Pulmonary artery endothelial cell (primary cell): ENCODE measurements at places on chromosomes 2 and 18. TPM values are rescaled to one million over a fixed set of nuclear protein-coding genes. Genes with fewer than 3 reads are reported as not detected.

GRCh38 chr2:50263728-50264127 is 768.2 kb downstream of the NRXN1 start:
- DNase-seq: no peak

The SFT2D3 gene
- 2.5 and 4.8 TPM in 2 replicates for total RNA-seq

GRCh38 chr2:25177211-25177611 is 8.8 kb upstream of the POMC start:
- no peak for DNase-seq

DNA sequence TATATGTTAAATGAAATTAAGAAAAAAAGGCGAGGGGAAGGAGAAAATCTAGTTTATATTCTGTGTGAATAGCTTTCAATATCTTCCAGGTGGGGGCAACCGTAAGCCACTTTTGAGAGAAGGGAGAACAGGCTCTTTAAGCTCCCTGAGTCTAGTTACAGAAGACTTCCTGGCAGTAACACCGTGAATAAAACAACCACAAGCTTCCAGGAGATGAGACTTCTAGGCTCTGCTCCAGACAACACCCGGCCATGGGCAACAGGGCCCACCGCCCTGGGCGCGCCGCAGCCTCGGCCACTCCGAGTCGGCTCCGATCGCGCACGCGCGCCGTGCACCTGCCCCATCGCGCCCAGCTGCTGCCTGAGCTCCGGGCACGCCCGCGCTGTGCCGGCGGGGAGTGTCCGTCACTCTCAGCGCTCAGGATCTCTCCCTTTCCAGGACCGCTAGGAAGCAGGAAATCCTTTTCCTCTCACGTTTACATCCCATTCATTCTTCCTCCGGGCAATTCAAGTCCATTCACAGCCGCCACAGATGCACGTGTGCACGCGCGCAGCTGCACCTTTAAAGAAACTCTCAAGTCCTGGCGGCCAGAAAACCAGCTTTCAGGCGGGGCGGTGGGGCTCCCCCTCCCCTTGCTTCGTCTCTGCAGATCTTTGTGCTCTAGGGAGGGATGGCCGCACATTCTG is 19.4 kb upstream of the PAX3 start:
- peak; percentile 40 for DNase-seq

- DNase-seq: no peak
These were observed 505.4 kb downstream of the PLCL1 start for GRCh38 chr2:198309673-198310280.

DNA sequence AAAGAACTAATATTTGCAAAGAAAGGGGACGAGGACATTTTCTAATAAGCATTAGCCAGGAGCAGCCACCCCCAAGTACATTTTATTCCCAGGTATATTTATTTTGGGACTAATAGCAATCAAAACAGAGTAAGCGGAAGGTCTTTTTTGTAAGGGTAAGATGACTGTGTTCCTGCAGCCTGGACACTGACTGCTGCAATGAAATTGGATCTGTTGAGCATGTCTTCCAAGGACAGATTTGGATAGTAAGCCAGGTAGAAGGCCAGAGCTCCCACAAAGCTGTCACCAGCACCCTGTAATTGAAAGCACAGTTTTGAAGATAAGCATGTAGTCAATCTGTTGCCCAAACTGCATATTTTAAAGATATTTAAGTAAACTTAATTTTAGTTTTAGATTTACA is 10.0 kb downstream of the MRPL33 start:
- no peak for DNase-seq

DNA sequence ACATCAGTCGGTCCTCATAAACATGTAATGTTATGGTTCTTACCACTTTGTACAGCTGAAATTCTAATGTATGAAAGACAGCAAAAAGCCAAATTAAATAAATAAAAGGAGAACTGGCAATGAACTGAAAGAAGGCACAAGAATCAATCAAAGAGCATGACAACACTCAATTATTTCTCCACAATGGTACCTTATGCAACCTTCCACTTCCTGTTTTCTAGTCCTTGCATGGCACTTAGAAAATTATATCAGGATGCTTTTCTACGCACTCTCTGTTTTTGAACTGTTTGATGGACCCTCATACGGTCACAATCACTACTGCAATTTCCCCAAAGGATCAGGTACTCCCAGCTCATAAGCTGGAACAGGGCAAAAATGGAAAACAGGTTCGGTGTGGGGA is 81.6 kb downstream of the EPB41L3 start:
- DNase-seq: no peak

- DNase-seq: no peak
These were observed 441.4 kb downstream of the DCDC2C start for GRCh38 chr2:4144731-4145130.

The UGT1A6 gene
- not detected in 2 replicates for total RNA-seq

GRCh38 chr2:179336782-179337534 is 72.3 kb upstream of the SESTD1 start:
- DNase-seq: no peak

DNA sequence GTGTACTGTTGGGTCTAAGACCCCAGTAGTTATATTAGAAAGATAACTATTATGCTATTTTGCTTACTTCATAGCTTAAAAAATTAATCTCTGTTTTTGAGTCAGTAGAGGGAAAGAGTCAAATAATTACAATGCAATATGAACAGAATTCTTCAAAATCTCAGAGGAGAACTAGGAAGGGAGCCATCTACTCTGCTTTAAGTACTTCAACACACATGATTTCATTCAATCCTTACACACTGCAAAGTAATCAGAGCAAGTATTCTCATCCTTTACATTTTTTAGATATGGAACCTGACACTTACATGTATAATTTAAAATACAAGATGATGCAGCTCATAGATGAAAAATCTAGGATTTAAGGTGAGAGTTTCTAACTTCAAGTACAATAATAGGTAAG is 27.7 kb downstream of the COL5A2 start:
- no peak for DNase-seq

The ARMC9 gene
- total RNA-seq: 21.1 and 26.7 TPM in 2 replicates

DNA sequence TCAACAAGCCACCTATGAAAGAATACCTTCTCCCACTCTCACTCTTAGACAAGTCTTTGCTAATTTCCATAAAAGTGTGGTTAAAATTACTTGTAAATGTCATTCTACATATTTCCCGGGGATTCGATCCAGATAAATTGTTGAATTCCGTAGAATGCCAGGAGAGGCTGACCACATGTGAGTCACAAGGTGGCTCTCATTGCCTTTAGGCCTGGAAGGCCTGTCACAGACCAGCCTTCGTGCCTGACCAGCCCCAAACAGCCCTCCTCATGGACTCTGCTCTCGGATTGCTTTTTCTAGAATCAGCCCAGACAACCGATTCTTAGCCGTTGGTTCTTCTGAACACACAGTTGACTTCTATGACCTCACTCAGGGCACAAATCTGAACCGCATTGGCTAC is 86.0 kb downstream of the RTN4 start:
- no peak for DNase-seq

GRCh38 chr2:239517686-239518085 is 116.9 kb upstream of the HDAC4 start:
- DNase-seq: no peak

- no peak for DNase-seq
These were observed 371.3 kb downstream of the RNF144A start for GRCh38 chr2:7288484-7288883.

DNA sequence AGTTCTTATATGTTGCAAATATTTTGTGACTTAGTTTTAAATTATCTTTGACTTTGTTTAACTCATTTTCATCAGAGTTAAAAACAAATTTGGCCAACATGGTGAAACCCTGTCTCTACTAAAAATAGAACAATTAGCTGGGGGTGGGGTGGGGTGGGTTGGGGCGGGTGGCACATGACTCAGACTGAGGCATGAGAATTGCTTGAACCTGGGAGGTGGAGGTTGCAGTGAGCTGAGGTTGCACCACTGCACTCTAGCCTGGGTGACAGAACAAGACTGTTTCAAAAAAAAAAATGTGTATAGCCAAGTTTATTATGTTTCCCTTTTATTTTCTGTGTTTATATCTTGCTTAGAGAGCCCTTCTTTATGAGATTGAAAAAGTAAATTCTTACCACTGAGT is 14.2 kb upstream of the LIPG start:
- no peak for DNase-seq

DNA sequence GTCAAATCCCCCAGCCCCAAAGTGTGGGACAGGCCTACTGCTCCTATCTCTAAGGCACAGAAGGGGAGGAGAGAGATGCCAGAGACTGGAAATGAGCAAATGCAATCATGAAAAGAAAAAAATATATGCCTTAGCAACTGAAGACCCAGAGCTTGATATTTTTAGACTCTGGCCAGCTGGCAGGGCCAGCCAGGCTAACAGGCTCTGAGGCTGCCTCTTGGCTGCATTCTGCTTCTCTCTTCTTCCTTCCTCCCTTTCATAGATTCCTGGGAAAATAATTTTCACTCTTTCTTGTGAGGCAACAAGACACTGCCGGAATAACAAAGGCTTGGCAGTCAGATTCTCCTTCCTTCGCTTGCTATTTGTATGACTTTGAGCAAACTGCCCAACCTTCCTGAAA is 209.1 kb downstream of the RAD51AP2 start:
- no peak for DNase-seq

DNA sequence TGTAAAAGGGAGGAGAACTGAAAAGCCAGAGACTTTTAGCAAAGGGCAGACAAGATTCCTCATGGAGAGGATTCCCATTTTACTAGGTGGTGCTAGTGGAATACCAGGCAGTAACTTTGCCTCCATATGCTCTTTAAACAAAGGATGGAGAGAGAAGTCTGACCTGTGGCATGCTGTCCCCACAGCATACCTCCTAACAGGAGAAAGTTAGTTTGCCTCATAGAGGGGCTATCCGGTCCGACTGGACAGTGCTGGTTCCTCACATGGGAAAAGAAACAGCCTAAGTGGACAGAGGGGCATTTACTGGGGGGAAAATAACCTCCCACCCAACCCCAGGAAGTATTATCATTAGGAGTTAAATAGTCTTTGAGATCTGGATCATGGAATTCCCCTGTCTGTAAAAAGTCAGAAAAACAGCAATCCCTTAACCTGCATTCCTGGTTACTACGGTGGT is 31.6 kb upstream of the GMCL1 start:
- no peak for DNase-seq

The CYRIA gene
- total RNA-seq: 23.3 and 27.0 TPM in 2 replicates

DNA sequence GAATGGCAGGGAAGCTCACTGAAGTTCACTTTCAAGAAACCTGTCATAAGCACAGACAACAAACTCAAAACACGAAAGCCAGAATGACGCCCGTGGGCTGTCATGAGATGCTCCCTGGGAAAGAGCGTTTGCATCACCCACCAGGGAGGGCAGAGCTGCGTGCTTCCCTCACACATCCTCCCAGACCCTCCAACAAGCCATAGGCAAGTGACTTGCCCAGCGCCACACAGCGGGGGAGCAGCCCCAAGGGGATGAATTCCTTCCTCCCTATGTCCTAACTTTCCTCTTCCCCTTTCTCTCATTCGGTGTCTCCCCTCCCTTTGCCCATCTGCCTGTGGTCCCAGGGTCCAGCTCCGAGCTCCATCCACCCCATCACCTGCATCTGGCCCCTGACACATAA is 10.7 kb downstream of the BIN1 start:
- no peak for DNase-seq

The GAL3ST2 gene
- not detected in 2 replicates for total RNA-seq

The PTPRM gene
- 30.7 and 59.0 TPM in 2 replicates for total RNA-seq

The ATP6V1C2 gene
- total RNA-seq: 0.04 TPM in 1 of 2 replicates, not detected in the other

The CRYGC gene
- total RNA-seq: not detected in 2 replicates

The TMEM17 gene
- 0.63 and 1.5 TPM in 2 replicates for total RNA-seq

DNA sequence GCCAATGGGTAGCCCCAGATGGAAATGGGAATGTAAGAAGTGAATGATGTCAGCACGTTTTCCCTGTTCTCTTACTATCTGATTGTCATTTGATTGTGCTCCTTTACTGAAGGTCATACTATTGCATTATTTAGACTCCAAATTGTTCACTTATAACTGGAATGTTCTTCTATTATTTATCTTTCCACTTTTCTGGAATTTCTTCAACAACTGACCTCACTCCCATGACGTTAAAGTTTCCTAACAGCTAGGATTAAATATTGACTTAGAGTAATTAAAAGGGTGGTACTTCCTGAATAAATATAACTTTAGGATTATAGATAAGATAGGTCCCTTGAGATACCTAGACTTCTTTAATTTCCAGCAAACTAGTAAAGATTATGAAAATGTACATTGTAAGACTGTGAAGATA is 10.9 kb upstream of the GULP1 start:
- no peak for DNase-seq

DNA sequence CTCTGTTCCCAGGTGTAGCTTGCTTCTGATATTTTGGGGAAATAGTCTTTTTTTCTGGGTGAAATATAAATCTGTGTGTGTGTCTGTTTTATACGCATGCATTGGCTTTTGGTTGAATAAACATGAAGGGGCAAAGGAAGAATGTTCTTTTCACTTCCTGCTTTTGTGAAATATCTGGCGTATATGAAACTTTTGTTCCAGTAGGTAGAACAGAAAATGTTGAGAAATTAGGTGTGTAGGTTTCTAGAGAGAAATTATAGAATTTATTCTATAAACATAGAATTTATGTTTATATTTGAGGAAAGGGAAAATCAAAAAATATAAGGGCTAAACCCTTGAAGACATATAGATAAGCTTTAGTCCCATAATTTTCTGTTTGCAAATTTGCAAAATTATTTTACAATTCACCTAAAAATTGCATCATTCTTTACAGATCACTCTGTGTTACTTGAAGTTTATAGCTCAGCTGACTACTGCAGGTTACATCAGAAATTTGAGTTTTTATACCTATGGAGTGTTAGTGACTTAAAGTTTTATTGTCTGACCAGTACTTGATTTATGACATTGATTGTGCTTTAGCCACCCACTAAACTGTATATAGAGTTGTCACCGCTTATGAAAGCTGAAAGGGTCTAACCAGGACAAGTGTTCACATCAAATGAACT is 116.1 kb downstream of the FAM117B start:
- no peak for DNase-seq

DNA sequence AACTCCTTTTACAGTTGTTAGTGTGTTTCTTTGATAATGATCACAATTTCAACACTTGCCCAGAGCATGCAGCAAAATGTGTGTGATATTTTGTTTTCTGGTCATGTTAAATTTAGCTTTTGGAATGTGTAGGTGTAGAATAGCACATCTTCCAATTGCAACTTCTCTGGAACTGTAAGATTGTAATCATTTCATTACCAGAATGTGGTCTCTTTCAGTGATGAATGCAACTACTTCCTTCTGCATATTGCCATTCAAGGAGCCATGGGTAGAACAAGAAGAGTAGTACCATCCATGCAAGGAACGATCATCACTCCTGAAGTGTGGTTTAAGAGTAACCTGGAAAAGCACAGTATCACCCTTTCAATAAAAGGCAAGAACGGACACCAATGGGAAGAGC is 548.8 kb upstream of the ZNF804A start:
- no peak for DNase-seq

The SPATS2L gene
- total RNA-seq: 22.6 and 36.4 TPM in 2 replicates
